ENCODE measurements at places on chromosomes 6 and 20.

DNA sequence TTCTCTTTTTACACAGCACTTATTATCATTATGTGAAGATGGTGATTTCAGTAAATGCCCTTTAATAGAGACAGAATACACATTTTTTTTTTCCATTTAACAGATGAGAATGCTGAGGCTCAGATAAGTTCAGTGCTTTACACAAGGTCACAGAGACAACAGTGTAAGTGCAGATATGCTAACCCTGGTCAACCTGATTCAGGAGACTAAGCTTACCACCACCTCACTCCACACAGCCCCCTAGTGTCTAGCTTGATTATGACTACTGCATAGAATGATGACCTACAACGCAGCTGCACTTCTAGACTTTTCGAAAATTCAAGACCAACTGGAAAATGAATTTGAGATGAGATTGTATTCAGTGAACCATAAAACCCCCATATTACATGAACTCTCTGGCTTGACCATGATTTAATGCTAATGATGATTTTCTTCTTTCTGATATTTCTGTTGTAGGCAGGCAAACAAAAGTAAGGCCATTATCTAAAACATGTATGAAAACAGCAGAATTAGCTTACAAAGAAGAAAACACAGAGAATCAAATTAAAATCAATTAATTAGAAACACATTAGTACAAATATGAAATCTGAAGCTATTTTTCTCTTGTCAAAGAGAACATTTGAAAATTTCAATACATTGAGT is 212.1 kb upstream of the PHACTR1 start:
- DNase-seq: no peak

GRCh38 chr6:11200356-11200755 is 32.1 kb downstream of the NEDD9 start:
- DNase-seq: no peak

GRCh38 chr6:47854971-47855370 is 73.1 kb downstream of the OPN5 start:
- no peak for DNase-seq

DNA sequence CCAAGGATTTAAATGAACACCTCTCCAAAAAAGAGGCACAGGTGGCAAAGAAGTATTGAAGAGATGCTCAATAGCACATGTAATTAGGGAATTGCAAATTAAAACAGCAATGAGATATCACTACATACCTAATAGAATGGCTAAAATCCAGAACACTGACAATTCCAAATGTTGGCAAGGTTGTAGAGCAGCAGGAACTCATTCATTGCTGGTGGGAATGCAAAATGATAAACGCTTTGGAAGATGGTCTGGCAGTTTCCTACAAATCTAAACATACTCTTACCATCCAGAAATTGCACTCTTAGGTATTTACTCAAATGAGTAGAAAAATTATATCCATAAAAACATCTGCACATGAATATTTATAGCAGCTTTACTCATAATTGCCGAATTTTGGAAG is 17.0 kb downstream of the CD93 start:
- DNase-seq: no peak

- no peak for DNase-seq
These were observed 312.0 kb upstream of the NT5E start for GRCh38 chr6:85137865-85138264.

GRCh38 chr6:157090736-157091135 is 232.6 kb downstream of the TMEM242 start:
- DNase-seq: no peak

GRCh38 chr6:34484899-34485298 is 19.0 kb downstream of the PACSIN1 start:
- peak; percentile 71 for DNase-seq

DNA sequence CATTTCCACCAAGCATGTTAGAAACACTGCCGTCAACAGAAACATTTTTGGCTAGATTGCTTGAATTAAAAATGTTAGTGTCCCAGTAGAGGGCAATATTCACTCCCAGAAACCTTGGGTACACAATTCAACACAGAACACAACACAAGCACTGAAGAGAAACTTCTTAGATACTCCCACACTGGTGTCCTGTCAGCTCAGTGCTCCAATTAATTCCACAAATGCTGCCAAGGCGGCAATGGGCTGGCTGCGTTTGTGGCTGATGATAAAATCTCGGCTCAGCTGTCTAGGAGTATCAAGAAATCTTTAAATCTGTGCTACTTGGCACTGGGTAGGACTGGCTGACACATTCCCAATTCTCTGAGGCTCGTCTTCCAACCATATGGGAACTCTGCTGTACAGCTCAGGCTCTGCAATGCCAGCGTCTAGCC is 39.3 kb downstream of the BEND3 start:
- no peak for DNase-seq

GRCh38 chr6:22612236-22612635 is 42.9 kb downstream of the HDGFL1 start:
- no peak for DNase-seq

DNA sequence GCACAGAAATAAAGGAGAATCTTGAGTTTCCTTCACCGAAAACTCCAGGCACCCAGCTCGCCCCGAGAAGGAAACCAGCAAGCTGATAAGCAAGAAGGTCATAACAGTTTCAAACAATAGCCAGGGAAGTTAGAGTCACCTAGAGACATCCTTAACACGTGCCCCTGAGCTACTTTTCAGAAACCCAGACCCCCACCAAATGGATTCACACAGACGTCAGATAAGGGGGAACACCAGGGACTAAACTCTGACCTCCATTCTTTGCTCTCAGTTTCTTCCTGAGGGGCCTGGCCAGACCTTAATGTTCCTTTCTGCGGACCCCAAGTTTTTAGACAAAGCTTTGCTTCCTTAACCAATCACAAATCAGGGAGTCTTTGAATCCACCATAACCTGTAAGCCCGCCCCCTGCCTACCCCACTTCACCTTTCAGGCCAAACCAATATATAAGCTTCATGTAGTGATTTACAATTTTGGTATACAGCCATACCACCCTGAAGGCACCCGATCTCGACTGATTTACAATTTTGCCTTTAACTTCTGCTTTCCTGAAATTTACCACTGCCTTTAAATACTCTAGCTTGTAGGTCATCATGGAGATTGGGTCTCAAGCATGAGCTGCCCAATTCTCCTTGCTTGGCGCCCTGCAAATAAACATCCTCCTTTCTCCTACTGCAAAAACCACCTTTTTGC is 11.7 kb downstream of the SOD2 start:
- no peak for DNase-seq

DNA sequence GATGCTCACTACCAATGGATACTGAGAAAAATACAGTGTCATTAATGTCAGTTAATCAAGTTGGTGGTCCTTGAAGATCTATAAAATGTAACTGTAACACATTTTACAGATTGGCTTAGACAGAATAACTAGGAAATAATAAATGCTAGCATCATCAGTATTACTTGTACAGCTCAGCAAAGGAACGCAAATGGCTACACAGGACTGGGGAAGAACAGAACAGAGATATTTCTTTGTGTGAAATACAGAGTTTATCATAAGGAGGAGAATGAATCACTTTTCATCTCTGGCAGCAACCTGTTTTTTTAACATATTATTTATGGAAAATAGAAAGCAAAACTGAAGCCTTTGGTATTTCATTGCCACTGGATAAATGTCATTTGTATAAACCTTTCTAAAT is 8.2 kb upstream of the QKI start:
- no peak for DNase-seq

GRCh38 chr6:129393654-129394053 is 316.3 kb downstream of the ARHGAP18 start:
- DNase-seq: no peak

- DNase-seq: no peak
These were observed 117.0 kb downstream of the ERMARD start for GRCh38 chr6:169868458-169868857.

DNA sequence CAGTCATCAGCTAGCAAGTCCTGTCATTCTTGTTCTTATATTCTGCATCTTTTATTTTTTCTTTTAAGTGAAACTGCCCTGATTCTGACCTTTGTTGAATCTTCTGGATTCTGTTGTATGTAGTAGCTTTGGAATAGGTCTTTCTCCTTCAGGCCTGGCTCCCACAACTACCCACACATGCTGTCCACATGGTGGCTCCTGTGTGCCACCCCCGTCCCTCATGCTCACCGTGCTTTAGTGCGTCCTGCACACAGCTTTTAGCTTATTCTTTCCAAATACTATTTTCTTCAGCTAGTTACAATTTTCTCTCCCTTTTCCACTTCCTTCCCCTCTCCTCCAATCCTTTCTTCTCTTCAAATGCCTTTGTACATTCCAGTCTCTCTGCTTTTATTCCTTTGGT is 61.8 kb downstream of the CTNNBL1 start:
- no peak for DNase-seq

- no peak for DNase-seq
These were observed 1136.0 kb downstream of the HACE1 start for GRCh38 chr6:103723438-103724322.

DNA sequence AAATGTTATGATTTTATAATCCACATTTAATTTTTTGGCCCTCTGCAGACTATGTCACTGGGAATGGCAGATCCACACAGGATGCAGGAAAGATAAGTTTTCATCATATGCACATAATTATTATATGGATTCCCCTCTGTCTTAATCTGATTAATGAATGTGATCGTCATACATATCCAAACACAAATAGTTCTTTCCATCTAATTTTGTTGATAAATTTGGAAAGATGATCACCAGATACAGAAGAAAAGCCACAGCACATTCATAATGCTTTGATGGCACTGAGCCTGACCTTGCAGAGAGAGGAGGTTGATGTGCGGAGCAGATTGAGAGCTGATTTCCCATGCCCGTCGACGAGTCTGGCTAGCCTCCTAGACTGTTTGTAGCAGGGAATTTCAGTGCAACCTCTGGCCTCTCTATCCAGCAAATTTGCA is 471.5 kb downstream of the EPM2A start:
- DNase-seq: no peak

- DNase-seq: no peak
These were observed 23.5 kb downstream of the CEP250 start for GRCh38 chr20:35478804-35479472.

GRCh38 chr6:12800120-12800519 is 83.6 kb downstream of the PHACTR1 start:
- DNase-seq: no peak

GRCh38 chr6:39056681-39057080 is 8.1 kb downstream of the GLP1R start:
- DNase-seq: no peak

DNA sequence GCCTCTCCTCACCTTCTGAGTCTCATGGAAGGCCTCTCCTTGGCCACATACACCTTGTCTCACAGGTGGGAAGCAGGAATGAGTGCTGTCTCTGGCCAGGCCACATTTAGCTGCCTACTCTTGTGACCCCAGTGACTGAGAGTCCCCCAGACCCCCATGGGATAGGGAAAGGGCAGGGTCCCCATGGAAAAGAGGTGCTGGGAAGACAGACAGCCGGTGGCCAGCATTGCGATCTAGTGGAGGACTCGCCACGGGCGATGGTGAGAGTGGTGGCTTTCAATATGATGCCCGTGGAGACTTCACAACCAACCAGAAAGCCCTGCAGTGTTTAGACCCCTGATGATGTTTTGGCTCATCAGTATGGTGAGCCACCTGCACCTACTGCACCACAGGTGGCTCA is 19.8 kb downstream of the MANBAL start:
- DNase-seq: no peak

DNA sequence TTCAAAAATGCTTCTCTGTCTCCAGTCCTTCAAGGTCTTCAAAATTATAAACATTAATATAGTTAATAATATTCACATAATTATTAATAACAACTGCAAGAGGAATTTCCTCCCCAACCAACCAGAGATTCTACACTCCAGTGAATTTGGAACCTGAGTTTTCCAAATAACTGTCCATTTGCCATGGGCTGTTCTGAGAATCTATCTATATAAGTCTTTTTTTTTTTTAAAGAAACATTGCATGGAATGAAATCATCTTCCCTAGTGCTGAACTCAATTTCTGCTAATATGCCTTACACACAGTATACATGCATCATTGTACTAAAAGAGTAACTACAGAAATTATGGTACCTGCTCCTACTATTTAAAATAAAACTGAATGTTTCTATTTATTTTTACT is 113.9 kb downstream of the SLC22A3 start:
- no peak for DNase-seq

- DNase-seq: no peak
These were observed 9.5 kb upstream of the SLC17A3 start for GRCh38 chr6:25883536-25883935.

DNA sequence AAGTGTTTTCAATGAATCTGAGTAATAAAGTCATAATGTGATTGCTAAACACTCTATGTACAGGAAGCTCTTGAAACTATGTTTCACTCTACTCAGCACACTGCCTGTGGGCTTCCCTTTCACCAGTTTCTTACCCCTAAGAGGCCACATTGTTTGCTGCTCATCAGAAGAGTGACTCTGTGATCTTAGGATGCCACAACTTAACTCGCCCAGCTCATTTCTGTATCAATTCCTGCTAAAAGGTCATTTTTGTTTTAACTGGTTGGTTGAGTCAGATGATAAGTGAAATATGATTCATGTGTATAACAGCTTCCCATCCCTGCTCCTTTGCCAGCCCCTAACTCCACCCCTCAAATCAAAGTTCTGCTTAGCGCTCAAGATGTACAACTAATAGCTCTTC is 9.8 kb upstream of the NDUFAF4 start:
- peak; percentile 20 for DNase-seq

DNA sequence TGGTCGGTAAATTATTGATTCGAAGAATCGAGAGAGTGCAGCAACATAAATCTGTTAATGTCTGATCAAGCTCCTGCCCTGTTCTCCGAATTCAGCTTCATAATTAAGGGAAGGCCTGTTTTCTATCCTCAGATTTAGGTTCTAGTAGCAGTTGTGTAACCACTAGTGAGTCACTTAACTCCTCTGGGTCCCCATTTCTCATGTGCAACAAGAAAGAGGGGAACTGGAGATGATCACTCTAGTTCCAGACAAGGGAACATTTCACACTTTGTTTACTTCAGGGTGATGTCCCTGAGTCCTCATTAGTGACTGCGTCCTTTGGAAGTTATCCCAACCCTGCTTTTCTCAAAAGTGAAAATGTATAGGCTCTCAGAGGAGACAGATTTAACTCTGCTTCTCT is 68.1 kb upstream of the RNF146 start:
- DNase-seq: no peak

DNA sequence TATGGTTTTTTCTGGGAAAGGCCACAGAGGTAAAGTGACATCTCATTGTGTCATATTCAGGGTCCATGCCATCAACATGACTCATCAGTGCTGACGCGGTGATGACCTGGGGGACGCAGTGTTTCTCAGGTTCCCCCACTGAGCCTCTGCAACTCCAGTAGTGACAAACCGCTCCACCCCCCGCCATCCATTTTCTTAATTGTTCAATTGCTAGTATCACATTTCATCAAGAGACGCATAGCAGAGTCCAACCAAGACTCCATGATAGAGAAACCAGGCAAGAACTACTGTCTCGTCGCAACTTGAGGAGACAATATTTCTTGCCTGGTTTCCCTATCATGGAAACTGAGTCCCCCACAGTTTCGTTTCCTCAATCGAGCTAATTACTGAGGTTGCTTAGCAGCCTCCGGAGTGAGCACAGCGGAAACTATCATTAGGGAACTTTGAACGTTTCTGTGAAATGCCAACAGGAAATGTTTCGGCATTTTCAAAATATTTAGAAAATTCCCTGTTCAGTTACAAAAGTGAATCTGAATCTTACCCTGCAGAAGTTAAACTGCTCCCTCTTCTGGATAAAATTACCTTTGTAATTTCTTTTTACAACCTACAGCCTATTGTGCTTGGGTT is 12.2 kb upstream of the SERPINB1 start:
- DNase-seq: peak; percentile 86

GRCh38 chr20:46353500-46354206 is 45.4 kb upstream of the CDH22 start:
- no peak for DNase-seq

- no peak for DNase-seq
These were observed 474.1 kb downstream of the CD109 start for GRCh38 chr6:74170118-74170517.

Measured in stimulated activated naive CD4-positive, alpha-beta T cell treated with Interleukin-2 at 50 U/mL for 16 hours (primary cell).